HFF-Myc (cell line): ENCODE measurements at places on chromosomes 5 and 9.

- DNase-seq, result no peak
These were observed 58.7 kb downstream of the RXRA start for GRCh38 chr9:134384811-134385479.

GRCh38 chr5:75891020-75891419 is 173.8 kb upstream of the POC5 start:
- DNase-seq, result no peak

- no peak for DNase-seq
These were observed 364.1 kb upstream of the RORB start for GRCh38 chr9:74132986-74133385.

- DNase-seq, result peak; percentile 38
These were observed 54.8 kb upstream of the CDKN2AIPNL start for GRCh38 chr5:134466241-134467069.

DNA sequence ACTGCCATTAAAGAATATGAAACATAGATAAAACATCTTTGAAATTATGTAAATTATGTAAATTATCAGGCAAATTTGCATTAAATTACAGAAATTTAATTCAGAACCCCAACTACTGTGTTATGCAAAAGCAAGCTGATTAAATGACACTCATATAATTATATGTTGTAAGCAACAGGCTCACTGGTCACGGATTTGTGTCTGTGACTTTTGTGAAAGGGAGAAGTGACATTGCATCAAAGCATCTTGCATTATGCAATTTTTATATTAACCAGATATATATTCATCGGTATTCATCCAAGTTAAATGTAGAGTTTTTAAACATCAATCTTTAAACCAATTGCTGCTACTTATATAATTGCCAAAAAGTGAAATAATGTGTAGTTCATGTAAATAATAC is 13.0 kb upstream of the GLIPR2 start:
- no peak for DNase-seq

DNA sequence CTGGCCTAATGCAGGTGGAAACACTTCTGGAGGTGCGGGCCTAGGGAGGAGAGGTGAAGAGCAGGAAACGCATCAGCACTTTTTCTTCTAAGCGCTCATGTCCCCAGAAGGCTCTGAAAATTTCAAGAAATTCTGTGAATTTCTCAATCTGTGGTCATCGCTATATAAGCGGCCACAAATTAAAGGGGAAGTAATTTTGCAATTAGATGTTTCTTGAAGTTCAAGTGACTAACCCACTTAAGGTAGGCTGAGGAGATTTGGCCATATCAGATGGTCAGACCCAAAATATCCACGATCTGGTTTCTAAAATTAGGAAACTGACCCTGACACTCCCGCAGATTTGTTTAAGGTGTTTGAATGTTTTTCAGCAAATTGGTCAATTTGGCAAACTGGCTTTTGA is 16.6 kb upstream of the HMGCR start:
- DNase-seq, result no peak

DNA sequence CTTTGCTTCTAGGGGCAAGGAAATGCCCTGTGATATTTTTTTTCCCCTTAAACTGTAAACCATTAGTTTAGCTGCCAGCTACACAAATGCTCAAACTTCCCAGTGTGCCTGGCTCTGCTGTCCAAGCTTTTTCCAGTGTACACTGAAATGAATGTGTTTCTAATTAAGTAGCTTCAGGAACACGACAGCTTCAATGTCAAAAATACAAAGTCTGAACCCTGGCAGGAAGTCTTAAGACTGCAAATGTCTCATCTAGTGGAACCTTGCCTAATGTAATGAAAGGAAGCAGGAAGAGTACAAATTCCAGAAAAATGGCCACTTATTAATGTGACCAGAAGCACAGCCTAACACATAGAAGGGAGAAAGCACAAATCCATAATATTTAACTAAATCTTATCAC is 255.2 kb downstream of the CRB2 start:
- DNase-seq, result peak; percentile 26

DNA sequence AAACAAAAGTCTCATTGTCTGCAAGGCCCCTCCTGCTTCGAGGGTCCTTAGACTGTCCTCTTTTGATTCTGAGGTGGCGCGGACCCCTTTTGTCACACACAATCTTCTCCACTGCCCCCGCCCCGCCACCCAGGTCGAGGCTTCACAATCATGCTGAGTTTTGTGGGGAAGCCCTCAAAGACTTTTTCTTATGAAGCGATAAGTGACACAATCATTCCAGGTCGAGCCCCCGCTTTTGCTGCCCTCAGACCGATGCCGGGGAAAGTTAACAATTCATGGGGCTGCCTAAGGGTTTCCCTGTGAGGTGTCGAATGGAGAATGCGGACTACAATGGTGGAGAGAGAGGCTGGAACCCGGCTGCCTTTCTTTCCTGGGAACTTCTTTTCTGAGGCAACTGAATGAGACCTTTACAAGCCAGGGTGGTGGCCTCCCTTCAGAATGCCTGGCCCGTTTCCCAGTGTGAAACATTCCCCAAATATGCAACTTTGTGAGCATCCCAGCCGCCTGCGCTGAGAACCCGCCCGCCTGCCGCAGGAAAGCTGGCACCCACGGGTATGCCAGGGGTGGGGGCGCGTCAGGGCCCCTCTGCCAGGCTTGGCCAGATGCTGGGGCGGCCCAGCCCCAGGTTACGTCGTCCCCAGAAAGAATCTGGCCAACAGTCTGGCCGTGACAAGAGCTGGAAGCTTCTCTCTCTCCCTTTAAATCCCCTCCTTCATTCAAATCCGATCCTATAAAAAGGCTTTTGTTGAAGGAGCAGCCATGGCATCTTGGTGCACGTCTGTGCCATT is 71.9 kb downstream of the MAP1B start:
- no peak for DNase-seq

- no peak for DNase-seq
These were observed 278.0 kb downstream of the ADAMTS6 start for GRCh38 chr5:65203746-65204145.

DNA sequence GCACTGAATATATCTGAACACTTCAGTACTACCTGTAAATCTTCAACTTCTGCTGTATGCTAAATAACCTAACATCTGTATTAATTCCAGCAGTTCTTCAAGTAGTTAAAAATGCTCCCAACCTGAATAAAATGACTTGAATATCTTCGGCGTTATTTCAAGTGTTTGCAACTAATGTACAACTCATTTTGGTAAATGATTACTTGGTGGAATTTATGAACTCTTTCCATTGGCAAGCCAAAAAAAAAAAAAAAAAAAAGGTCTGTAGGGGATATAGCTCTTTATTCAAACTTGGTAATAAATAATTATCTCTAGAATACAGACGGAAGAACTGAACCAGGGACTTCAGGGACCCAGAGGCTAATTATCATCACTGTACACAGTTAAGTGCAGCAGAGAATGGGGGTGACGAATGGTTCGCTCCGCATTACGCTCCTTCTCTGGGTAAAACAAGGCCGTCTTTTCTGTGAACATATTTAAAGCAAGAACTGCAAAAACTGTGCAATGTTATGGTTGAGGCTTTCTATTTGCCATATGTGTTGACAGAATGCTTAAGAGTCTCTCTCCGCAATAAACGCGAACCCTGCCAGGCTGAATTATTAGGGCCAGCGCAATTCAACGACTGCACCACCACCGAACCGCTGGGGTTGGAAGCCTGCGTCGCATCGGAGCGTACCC is 1.9 kb upstream of the ERBIN start:
- DNase-seq, result no peak

DNA sequence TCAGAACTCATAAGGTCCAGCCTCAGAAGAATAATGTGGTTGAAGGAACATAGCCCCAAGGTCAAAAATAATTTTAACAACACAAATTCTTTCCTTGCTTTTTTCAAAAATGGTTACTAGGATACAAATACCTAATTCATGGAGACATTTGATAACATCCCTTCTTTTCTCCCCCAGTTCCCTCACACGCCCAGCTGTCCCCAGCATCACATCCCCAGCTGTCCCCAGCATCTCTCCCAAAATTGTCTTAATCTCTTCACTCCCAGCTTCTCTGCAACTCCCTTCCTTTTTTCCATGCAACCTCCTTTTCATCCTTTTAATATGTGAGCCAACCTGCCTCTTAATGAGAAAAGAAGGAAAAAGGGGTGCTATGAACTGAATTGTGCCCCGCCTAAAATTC is 77.8 kb downstream of the FSTL4 start:
- no peak for DNase-seq

DNA sequence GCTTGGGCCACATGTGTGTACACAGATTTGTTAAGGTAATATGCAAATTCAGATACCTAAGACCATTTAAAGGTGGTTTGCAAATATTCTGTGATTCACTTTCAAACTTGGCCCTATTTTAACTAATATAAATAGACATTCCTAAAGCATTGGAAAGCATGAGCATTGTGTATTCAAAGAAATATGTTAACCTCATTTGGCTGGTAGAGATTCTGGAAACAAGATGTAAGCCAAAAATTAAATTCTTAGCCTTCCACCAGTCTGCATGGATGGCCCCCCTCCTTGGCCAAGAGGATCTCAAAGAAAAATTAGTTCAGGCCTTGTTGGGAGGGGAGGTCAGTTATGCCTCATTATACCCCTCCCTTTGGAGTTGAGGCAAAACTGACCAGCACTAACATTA is 38.7 kb upstream of the C6 start:
- DNase-seq, result no peak

DNA sequence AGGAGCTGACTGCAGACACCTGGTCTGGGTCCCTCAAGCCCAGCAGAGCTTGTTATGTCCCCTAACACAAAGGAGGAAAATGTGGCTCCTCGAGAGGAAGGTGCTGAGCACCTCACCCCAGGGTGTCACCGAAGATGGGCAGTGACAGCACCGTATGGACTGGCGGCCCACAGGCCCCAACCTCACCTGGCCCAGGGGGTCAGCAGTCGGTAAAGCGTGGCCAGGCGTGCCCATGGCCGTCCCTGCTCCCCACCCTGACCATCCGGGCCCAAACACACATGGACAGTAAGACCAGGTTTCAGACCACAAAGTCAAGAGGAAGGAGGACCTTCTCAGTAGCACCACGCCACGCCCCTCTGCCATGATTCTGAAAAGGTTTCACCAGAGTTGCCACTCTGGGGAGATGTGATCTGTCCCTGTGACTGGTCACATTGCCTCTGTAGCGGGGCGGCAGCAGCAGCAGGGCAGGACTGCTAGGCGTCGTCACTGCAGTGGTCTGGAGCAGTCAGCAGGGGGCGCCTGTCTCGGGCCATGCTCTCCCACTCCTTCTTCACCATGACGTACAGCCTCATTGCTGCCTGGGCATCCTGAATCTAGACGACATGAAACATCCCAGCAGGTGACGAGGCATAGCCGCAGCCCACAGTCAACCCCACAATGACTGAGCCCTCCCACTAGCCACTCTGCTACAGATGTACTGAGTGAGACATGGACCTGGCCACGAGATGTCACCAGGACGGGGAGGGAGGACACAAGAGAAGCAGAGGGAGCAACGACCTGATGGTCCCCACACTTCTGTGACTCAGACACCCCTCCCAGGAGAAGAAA is 11.1 kb downstream of the REXO4 start:
- peak; percentile 52 for DNase-seq

DNA sequence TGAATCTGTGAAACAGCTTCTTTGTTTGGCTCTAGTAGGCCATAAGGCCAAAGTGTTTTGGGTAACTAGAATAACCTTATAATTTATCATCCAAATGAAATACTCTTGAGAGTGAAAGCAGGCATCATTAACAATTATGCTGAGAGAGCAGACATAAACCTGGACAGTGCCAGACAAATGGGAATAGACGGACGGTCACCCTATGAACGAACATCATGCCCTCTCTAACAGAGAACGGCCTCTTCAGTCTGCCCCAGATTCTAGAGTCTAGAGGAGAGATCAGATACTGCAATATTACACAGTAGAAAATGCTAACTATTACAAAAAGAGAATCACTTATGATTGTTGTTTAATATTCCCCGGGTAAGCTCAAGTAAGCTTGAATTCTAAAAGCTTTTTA is 68.5 kb downstream of the APBA1 start:
- no peak for DNase-seq

DNA sequence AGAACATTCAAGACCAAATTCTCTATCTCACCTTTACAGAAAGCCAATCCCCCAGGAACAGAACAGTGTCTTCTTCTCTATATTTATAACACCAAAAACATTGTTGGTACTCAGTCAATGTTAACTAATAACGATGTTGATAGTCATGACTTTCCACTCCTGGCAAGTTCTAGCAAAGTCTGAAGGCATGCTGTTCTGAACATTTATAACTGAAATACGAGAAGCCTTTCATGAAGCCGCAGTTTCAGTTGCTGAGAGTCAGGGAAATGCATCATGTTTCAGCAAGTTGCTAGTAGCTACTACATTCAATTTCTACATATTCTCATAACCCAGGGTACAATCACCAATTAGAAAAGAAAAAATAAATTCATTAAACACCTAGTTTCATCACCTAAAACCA is 301.4 kb downstream of the PDE4D start:
- DNase-seq, result no peak

DNA sequence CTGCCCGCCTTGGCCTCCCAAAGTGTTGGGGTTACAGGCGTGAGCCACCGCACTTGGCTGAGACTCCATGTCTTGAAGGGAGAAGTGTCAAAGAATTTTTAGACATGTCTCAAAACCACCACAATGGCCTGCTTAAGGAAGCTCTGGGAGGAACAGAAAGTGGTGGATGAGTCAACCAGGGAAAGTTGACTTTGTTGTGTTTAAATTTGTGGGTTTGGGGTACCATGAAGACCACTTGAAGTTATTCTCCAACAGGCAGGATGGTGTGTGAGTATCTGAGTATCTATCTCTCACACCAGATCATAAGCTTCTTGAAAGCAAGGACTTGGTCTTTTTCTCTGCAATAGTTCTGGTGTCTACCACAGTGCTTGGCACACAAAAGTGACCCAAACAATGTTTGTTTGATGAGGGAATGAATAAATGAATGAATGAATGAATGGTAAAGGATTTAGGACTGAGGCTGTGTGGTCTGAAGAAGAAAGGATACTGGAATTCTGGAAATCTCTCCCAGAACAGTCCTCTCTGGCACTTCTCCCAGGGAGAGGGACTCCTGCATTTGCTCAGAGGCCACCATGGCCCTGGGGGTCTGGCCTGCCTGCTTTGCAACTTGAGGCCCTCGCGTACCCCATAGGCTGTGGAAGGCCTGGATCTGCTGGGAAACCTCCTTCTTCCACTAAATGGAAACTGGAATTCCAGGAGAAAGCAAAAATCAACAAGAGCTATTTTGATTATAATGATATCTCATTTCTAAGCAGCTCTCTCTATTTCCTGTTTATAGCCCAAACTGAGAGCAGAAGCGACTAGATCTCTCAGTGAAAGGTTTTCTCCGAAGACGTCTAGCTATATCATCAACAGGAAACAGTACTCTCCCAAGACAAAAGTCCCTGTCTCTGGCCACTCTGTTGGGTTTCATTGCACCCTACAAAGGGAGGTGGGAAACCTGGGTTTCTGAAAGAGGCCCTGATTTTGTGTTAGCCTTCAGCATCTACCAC is 187.9 kb downstream of the PALM2AKAP2 start:
- no peak for DNase-seq

- DNase-seq, result peak; percentile 25
These were observed 60.2 kb downstream of the ARHGAP26 start for GRCh38 chr5:142830241-142831008.

- DNase-seq, result no peak
These were observed 179.4 kb upstream of the NUDT12 start for GRCh38 chr5:103741984-103742383.

DNA sequence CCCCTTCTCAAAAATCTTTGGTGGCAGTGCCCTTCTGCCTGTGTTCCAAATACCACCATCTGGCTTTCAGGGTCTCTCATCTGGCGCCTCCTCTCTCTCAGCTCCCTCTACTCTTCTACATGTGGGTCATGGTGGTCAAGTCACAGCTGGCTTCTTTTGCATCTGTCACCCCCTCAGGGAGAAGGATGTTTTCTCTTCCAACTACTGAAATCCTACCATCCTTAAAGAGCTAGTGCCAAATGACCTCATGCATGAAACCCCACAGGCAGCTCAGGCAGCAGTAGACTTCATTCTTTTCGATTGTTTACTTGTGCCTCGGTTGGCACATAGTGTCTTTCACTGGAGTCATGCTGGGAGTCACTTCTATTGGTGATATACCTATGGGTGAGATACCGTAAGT is 219.2 kb downstream of the DCP2 start:
- DNase-seq, result no peak
